CD4-positive, alpha-beta T cell treated with Interleukin-2 at 100 ng/mL for 4 hours (primary cell): ENCODE measurements at places on chromosomes 3 and 15.

GRCh38 chr3:15440891-15441290, 13.5 kb downstream of the EAF1 start:
- no peak for DNase-seq

GRCh38 chr3:139522421-139522820, 17.1 kb downstream of the RBP1 start:
- no peak for DNase-seq

GRCh38 chr3:186361246-186361761, 730 bp downstream of the DGKG start:
- DNase-seq: no peak

GRCh38 chr3:159540882-159541495, 447.6 kb upstream of the IL12A start:
- no peak for DNase-seq

- DNase-seq: no peak
Observed at GRCh38 chr3:58237941-58238681, 519 bp downstream of the ABHD6 start.

DNA sequence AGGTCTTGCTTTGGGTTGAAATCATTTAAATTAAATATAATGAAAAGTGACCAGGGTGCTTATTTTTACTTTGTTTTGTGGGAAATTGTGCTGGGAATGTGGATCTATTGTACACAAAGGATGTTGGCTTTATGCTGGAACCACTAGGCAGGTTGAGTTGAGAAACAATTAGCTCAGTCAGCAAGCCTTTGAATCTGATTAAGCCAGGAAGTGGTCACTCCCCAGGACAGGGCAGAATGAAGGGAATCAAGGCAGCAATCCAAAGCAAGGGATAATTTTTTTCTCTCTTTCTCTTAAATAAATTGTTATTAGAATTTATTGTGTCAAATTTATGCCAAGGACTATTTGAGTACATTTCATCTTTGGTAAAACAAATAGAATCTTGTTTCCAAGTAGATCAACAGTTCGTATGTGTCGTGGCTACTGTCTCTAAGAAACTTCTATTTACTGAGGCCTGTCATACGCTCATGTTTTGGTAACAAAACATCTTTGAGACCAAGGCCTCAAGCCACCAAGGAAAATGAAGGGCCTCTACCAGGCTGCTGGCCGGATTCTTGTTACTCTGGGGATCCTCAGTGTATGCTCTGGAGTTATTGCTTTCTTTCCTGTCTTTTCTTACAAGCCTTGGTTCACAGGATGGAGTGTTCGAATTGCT, at the start of gene TMEM212:
Gene TMEM212, plus strand, starts transcription at position 486 of the 655 bp plus-strand sequence. Its CDS starts 35 bp downstream, at position 521.
- no peak for DNase-seq

GRCh38 chr3:122217901-122218300, 34.4 kb downstream of the CASR start:
- no peak for DNase-seq

DNA sequence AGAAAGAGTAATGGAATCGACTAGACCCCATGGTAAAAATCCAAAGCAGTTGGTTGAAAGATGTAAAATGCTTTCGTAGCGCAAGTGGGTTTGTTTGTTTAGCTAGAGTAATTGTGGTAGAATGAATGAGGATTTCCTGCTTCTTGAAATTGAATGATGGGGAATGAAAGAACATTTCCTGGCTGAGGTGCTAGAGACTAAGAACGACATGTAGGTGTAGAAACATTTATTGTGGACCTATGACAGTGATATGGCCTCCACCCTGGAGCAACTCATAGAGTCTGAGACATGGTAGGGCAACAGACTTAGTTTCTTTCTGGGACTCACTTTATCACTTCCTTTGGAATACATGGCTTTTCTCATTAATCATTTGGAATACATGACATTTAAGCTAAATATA, 467.6 kb upstream of the CFAP20DC start:
- DNase-seq: no peak

DNA sequence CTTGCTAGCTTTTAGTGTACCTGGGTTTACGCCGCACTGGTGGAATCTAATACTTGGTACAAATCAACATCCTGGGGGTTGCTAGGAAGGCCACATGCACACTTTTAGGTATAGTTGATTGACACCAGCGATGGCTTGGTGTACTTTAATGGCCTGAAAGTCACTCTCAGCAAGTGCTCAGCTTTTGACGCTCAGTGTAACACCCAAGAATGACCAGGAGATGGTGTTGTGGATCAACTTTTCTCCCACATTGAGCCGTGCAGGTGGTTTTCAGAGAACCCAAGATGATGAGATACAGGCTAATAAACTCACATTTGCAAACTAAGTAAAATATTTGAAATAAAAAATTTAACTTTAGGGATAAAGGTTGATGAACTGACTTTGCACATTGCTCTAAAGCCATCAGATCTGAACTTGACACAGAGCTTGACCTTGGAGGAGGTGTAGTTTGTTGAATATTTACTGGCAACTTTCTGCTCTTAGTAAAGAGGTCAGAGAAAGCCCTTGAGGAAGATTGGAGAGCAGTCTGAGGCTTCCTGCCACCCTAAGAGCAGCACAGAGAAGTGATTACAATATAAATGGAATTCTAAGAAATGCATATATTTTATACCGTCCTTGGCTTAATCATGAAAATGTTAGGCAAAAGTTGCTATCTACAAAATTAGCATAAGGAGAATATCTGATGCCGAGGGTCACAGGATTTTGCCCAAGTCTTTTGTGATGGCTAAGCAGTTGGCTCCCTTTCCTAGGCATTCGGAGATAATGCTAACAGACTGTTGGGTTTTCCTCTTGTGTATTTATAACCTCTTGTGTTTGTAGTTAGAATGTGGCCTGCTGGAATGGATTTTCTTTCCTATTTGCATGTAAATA, 143.4 kb upstream of the RASGRP1 start:
- DNase-seq: peak; percentile 64

DNA sequence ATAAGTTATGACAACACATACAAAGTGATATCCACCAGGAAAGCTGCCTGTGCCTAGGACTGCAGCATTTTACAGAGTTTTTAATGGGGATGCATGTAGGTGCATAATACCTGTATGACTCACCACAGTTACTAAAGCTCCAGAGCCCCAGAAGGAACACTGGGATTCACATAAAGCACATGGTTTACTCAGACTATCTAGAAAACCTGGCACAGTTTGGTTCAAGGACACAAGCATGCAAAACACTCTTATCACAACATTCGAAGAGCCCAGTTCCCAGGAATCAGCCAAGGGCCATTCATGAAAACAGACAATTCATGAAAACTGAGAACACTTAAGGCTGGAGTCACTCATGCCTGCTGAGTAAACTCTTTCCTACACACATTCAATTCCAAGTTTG, 261.0 kb downstream of the PYDC2 start:
- DNase-seq: no peak

GRCh38 chr3:177427540-177427939, 230.3 kb upstream of the TBL1XR1 start:
- DNase-seq: peak; percentile 59

DNA sequence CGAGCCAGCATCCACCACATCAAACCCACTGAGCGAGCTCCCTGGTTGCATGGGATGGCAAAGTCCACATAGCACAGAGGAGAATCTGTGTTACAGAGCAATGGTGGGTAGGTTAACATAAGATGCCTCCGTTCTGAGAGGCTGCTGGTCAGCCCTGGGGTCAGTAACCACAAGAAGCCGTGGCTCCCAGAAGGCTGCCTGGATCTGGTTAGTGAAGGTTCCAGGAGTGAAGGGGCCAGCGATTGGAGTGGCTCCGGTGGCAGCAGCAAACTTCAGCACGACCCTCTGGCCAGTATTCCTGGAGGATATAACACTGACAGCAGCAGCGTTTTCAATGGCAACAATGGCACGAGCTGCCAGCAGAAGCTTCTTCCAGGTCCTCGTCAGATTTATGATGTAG, 18.4 kb upstream of the PIGZ start:
- no peak for DNase-seq

GRCh38 chr3:5122741-5123706, 932 bp downstream of the ARL8B start:
- DNase-seq: peak; percentile 49
